ENCODE measurements at places on chromosomes 6 and 20.

- DNase-seq: no peak
Observed at GRCh38 chr6:11900662-11901598, 111.2 kb upstream of the HIVEP1 start.

- DNase-seq: no peak
Observed at GRCh38 chr20:34876406-34877282, at the start of gene ACSS2. TSS of gene ACSS2 (plus strand) at chr20:34876612. CDS start at chr20:34876646, 34 bp downstream.

DNA sequence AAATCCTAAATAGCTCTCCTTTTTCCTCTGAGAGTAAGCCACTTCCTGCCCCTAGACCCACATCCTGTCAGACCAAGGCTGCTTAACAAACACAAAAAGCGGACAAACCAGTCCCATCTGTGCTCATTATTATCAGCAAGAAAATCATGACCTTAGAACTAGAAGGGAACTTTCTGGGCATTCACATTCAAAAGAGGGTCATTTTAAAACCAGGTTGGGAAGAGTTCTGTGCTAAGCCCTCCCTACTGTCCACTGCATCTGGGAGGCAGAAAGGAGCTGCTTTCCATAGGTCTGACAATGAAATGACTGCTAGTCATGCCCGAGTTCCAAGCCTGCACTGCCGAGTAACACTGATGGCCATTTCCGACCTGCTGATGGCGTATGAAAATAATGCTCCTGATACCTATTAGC is 15.4 kb downstream of the EZR start:
- DNase-seq: no peak

GRCh38 chr6:128403618-128404444 is 116.6 kb downstream of the PTPRK start:
- DNase-seq: no peak

DNA sequence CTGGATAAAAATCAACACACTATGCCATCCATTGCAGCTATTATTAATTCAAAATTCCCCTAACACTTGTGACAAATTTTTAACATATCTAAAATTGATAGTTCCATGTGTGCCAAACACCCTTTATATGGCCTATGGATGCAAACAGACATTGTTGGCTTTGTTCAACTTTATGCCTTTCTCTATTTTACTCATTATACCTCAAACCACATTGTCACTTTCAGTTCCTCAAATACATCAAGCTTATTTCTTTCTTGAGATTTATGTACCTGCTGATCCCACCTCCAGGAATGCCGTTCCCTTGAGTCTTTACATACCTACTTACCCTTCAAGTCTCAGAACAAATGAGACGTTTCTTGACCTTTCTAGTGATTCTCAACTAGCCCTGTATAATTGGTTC is 193.5 kb upstream of the PLN start:
- DNase-seq: no peak

DNA sequence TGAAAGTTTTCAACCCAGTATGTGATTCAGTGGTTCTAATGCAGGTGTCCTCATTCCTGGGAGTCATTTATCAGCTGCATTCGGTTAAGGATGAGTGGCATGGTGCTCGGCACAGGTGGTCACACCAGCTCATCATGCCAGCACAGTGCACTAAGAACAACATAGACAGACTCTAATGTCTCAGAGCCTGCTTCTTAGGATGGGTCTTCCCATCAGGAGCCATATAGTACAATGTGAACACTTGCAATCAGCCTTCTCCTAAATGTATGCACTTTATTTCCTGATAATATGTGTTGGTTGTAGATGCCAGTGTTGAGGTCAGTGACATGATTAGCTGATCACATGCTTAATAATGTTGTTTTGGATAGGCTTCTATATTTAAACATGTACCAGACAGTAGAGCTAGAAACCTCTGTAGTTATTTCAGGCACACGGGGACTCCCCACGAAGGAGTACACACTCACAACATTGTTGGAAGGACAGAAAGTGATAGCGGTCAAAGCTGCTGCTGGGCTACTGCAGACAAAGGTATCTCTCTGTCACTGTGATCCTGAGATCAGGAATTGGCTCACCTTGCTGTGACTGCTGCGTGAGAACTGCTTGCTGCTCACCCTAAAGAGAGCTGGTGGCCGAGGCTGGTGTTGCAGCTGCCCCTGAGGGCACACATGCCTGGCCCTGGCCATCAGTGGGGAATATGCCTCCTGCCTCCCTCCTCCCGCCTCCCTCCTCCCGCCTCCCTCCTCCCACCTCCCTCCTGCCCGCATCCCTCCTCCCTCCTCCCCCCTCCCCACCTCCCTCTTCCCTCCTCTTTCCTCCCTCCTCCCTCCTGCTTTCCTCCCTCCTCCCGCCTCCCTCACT is 195.4 kb downstream of the SMOC2 start:
- DNase-seq: no peak

DNA sequence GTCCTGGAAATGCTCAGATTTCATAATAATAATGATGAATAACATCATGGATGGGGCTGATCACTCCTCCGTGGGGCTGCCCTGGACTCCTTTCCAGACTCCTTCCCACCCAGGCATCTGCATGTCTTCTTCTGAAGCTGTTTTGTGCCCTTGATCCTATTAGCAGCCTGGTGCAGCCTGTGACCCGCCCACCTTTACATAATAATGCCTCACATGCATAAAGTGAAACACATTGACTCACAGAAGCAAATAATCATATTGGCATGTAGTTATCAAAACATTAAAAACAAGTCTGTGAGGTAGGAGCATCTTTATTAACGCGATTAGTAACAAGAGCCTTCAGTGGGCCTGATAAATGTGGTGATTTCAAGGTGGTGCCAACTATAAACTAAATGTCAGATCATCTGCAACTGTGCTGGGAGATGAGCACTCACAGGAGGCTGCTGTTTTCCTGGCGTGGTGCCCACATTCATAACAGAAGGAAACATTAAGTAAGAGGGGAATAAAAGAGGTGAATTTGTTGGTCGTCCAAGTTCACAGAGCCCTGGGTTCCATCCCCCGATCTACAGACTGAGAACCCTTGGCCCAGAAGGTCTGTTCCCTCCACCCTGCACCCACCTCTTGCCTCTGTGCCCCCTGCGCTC is 344.7 kb downstream of the CDH4 start:
- DNase-seq: no peak

DNA sequence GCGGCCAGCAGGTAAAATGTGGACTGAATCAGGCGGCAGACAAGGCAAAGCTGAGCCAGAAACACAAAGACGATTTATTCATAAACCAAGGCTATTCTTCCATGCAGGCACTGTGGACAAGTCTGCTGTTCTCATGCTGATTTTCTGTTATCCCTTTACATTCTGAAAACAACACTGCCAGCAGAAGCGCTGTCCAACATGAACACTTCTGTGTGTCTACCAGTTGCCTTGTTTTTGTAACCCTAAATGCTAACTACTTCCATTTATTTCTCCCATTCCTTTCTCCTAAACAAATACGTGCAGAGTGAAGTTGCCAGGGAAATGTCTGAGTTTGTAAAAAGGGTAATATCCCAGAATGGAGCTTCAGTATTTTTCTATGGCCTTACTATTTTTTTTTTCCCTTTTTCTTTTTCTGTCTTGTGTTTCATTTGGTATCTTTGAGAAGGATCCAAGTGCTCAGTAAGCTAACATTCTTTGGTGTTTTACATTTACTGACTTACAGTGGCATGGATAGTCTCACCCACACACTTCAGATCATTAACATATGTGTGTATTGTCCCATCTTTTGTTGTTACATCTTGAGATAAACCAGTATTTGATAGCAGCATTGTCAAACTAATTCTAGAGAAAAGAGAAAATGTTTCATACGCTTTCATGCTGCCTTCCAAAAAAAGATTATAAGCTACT is 1308.9 kb upstream of the MAP3K7 start:
- no peak for DNase-seq

DNA sequence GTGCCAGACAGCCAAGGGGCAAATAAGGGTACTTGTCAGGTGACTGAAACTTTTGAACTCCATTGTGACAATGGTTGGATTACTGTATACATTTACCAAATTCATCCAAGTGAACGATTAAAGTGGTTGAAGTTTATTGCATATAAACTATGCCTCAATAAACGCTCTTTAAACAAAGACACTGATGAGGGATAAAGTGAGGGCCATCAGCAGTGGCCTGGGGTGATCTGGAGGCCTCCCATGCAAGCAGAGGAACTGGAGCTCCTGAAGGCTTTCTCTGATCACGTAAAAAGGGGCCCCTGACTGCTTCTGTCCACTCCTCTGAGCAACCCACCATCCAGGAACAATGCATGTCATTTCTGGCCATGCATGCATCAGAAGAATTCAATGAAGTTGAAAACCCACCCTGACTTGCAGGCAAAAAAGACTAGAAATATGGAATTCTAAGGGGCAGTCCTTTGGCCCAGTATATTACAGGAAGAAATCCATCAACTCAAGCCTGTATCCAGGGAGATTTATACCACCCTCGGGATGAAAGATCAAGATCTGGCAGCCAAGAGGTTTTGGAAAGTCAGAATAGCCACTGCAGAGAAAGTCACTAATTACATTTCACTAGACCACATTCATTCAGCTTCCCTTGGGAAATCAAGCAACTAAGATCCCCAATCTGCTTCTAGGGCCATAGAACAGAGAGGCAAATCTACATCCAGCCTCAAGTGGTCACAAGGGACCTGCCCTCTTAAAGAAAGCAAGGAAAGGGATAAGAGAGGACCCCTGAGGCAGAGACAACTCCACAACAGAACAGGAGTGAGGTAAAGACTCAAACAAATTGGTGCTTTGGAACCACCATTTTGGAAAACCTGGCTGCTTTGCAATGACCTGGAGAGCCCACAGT is 31.7 kb upstream of the RAB22A start:
- no peak for DNase-seq

GRCh38 chr6:96381246-96381645 is 140.4 kb upstream of the UFL1 start:
- no peak for DNase-seq

DNA sequence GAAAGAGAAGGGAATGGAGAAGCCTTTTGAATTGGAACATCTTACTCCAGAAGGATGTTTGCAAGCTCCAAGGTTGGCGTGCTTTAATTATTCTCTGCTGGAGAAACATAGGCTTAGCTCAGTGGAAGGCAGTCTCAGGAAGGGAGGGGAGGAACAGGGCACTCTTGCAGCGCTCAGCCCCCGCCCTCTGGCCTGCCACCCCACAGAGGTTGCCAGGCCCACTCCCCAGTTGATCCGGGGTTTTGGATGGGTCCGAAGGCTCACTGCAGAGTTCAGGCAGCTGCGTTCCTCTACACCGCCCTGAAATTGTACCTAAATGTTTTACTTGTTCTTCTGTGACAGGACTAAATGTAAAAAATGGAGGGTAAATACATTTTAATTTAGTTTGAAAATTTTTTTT is 155.2 kb upstream of the DTNBP1 start:
- no peak for DNase-seq

DNA sequence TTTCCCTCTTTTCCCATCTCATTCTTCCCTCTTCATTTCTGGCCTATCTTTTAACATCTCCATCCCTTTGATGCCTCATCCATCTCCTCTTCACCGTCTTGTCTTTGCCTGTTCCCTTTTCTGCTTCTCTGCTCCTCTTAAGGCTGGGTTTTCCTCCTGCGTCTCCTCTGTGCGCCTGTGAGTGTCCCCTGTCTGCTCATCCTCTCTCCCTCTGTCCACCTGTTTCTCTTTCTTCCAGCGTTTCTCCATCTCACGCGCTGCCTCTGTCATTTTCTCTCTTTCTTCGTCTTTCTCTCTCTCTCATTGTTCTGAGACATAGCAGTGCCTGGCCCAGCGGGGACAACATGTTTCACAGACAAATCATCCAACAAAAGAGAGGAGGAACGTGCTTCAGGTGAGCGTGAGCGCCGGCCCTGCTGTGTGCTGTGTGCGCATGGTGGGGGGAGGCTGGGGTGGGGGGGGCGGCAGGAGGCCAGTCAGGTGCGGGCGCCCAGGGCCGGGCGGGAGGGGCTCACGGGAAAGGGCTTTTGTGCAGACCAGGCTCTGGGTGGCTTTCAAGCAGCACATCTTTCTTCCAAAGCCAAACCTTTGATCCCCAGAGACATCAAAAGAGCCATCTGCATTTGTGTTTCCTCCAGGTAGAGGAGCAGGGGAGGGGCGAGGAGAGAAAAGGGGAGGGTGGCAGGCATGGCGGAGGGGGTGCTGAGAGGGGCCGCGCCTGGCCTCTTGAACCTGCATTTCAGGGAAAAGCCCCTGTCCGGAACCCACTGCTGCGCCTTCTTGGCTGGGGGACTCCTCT is 121.3 kb downstream of the VEGFA start:
- no peak for DNase-seq

DNA sequence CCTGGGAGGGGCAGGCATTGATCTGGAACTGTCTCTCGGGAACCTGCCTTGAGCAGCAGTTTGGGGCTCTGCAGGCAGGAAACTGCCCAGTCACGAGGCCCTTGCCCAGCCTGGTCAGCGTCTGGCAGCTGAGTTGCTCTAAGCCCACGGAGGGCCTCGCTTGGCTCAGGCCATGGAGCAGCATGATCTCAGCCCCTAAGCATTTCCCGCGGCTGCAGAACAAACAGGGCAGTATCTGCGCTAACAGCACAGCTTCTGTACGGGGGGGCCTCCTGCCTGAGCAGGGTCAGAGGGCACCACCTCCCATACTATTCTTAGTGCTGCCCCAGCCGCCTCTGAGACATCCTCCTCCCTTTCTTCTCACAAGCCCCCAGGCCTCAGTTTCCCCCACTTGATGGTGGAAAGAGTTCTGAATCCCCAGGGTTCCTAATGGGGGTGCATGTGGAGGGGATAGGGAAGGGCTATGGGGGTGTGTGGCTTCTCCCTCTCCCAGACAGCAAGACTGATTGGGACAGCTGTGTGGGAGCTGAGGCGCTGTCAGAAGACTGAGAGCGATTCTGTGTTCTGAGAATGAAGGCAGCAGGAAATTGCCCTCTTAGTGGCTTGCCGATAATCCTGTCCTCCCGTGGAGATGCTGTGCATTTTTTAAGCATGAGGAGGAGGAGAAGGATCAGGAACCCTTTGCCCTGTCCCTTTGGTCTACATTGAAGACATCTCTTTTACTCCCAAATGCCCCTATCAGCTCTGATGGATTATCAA is 46.4 kb downstream of the MOCS1 start:
- DNase-seq: no peak

GRCh38 chr20:965956-966355 is 36.2 kb downstream of the RSPO4 start:
- no peak for DNase-seq

GRCh38 chr6:97218912-97219311 is 64.1 kb downstream of the MMS22L start:
- no peak for DNase-seq

DNA sequence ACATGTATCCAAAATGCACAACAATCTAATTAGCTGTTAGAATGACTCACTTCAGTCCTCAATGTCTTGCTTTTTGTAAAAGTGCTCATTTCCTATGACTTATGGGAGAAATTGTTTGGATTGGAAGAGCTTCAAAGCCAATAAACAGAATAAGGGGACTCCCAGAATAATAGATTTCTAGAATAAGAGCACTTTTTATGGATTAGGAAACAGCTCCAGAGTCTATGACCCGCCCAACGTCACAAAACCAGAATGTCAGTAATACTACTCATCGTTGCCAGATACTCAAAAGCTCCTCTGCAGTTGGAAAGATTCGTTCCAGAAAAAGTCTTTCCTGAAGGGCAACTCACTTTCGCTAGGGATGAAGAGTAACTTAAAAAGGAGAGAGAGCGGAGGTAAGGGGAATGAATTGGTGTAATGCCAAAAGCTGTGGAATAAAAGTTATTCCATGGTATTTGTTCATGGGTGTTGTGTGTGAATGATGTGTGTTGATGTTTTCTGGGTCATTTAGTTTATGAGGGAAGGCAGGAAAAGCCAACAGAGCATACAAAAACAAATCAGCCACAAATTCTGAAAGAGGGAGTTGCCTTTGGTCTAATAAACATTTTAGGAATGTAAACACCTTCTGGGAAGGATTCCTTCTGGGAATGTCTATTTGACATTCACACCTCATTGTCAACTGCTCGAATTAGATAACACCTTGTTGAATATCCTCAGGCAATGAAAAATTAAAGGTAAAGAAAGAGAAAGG is 64.6 kb downstream of the SYNE1 start:
- DNase-seq: no peak

Measured in NT2/D1 (cell line).